ENCODE measurements at places on chromosomes 3 and 15.

GRCh38 chr3:190494907-190495306 is 19.0 kb upstream of the IL1RAP start:
- no peak for DNase-seq

GRCh38 chr3:7754653-7755441 is 746.8 kb upstream of the LMCD1 start:
- no peak for DNase-seq

GRCh38 chr15:70596354-70597055 is 166.9 kb downstream of the UACA start:
- DNase-seq: no peak

GRCh38 chr3:8359133-8359532 is 142.5 kb upstream of the LMCD1 start:
- DNase-seq: no peak
